ENCODE measurements at places on chromosomes 12 and 14. TPM values are rescaled to one million over a fixed set of nuclear protein-coding genes. Genes with fewer than 3 reads are reported as not detected.
A peak's percentile ranks its signal among the peaks of the same experiment; 100 is the strongest.

- H3K4me3 ChIP-seq, result no peak overlapping the region
- DNase-seq, result no peak
- no peaks in the 10 kb centered on the region for H3K36me3 ChIP-seq
- no peaks in the 10 kb centered on the region for H3K4me1 ChIP-seq
- peaks cover 2% of the 10 kb centered on the region for H3K27me3 ChIP-seq
Observed at GRCh38 chr14:58131386-58131785, 20.6 kb downstream of the ARMH4 start.

TGM1 gene
- total RNA-seq, result 2.7 TPM

DNA sequence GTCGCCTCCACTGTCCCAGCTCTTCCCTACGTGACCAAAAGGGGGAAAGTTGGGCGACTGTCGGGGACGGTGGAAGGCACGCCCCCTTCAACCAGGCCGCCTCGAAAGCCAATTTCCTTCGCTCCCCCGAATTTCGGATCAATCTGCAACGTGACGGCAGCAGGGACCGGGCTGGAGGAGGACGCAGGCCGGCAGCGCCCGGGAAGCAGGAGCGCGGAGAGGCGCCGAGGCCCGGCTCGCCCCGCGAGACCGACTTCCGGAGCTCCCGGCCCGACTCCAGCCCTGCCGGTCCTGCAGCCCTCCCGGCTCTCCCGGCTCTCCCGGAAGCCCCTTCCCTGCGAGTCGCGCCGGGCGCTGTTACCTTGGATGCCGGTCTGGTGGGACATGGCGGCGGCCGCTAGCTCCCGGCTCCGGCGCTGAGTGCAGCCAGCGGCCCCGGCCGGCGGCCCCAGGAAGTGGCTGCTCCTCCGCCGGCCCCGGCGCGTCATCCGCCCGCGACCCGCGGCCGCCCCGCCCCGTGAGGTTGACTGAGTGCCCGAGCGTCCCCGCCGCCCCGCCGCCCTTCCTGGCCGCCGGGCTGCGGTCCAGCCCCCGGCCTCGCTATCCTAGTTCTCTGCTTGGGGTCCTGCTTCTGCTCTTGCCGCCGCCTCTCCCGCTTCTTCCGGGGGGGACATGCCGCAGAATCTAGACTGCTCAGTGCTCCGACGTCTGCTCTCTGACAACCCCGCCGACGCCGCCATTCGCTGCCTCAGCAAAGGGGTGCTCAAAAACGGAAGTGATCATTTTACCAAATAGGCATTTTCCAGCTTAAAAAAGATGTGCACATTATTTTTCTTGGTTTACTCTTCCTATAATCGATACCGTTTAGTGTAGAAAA, at the start of gene TWF1:
TSS of gene TWF1 (minus strand) at position 458 of the 877 bp plus-strand sequence. CDS start at position 386, 72 bp downstream.
- peak within 1 kb of the TSS; percentile 100 for H3K27ac ChIP-seq
- peak; percentile 90 for DNase-seq
- H3K36me3 ChIP-seq, result peaks cover 16% of the 10 kb centered on the region

TMEM229B gene
- total RNA-seq, result 9.9 TPM

GRCh38 chr12:121783766-121784165, 9.7 kb downstream of the RHOF start:
- no peaks in the 10 kb centered on the region for H3K27me3 ChIP-seq
- peaks cover 68% of the 10 kb centered on the region for H3K4me1 ChIP-seq

DNA sequence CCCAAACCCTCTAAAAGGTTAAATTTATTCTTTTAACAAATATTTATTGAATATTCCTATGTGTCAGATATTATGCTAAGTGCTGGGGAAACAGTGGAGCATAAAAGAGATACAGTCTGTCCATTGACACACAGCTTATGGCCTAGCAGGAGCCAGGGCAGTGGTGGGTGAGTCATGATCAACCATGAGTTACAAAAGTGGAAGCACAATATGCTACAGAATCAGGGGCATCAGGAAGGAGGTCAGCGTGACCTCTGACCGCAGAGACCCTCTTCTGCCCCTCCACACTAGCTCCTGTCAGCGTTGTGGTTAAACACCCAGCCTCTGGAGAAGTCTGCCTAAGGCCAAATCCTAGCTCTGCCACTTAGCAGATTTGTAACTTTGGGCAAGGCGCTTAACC, 4.7 kb upstream of the PPP1R1A start:
- H3K4me1 ChIP-seq, result peaks cover 2% of the 10 kb centered on the region
- peaks cover 31% of the 10 kb centered on the region for H3K27me3 ChIP-seq
- no peaks in the 10 kb centered on the region for H3K36me3 ChIP-seq
- no peak for DNase-seq
- no peak overlapping the region for H3K4me3 ChIP-seq

DNA sequence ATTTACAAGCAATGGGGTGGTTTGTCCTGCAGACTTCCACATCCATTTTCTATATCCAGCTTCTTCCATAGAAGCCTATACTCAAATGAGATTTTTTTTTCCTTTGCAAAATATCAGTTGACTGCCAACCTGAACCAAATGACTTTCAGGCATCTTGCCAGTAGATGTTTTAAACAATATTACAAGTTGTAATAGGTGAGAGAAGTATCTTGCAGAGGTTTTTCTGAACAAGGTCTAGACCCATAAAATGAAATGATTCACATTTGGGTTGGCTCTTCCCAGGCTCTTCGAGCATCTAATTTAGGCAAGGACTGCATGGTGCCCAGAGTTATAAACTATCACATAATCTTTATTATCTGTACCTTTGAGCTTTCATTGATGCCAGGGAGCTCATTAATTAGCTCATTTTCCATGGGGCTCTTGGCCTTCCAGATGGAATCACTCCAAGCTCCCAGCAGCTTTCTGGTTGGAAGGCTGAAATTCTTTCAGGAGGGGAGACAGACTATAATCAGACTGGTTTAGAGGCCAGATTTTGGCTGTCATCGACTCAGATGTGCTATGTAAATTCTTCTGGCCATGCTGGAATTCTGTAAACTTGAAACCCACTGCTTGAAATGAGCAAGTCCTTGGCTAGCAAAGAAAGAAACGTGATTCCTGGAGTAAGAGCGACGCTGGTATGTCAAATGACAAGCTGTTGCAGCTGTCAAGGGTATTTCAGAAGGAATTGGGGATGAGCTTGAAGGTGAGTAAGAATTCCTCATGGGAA, 32.2 kb upstream of the DICER1 start:
- H3K36me3 ChIP-seq, result no peaks in the 10 kb centered on the region
- peaks cover 5% of the 10 kb centered on the region for H3K4me1 ChIP-seq
- no peak overlapping the region for H3K27ac ChIP-seq
- no peak overlapping the region for H3K4me3 ChIP-seq

- H3K27me3 ChIP-seq, result peaks cover 4% of the 10 kb centered on the region
- no peak for DNase-seq
- no peak overlapping the region for H3K4me3 ChIP-seq
- no peaks in the 10 kb centered on the region for H3K36me3 ChIP-seq
- no peaks in the 10 kb centered on the region for H3K4me1 ChIP-seq
Observed at GRCh38 chr12:34108405-34108803, 86.1 kb downstream of the ALG10 start.

DNA sequence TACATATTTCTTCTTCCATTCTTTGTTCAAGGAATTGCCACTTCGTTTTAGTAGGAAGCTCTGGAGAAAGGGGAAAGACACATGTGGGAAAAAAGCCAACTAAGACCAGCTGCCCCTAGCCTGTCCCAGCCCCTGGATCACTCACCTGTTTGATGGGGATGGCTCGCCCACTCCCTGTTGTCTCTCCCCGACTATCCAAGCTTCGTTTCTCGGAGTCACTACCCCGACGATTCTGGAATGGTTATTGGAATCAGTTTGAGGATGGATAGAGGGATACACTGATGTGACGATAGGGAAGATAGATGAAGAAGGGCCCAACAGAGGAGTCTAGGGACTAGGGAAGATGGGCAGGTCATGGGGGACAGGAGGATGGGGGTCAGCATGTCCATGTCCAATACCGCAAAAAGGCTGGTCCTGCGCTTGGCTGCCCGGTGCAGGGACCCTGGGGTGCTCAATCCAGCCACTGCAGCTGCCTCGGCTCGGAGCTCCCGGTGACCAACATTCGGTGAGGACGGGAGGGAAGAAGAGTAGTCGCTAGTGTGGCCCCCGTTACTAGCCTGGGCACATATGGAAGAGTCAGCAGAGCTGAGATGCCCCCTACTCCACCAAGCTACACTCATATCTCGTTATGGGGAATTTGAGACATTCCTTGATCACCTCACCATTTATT, 7.0 kb downstream of the AGAP2 start:
- no peaks in the 10 kb centered on the region for H3K27me3 ChIP-seq
- H3K4me1 ChIP-seq, result peaks cover 6% of the 10 kb centered on the region
- peaks cover 74% of the 10 kb centered on the region for H3K36me3 ChIP-seq

GRCh38 chr14:82667501-82667900, 1133.8 kb upstream of the SEL1L start:
- H3K4me1 ChIP-seq, result no peaks in the 10 kb centered on the region
- no peaks in the 10 kb centered on the region for H3K36me3 ChIP-seq
- no peak overlapping the region for H3K27ac ChIP-seq
- no peak overlapping the region for H3K4me3 ChIP-seq

MYH6 gene
- not detected for total RNA-seq

ARG2 gene
- total RNA-seq, result 1.6 TPM

SLC25A21 gene
- total RNA-seq, result not detected

GRCh38 chr12:69179786-69180185, 59.6 kb upstream of the CPSF6 start:
- H3K4me1 ChIP-seq, result no peaks in the 10 kb centered on the region
- H3K27me3 ChIP-seq, result peaks cover 5% of the 10 kb centered on the region
- no peak overlapping the region for H3K27ac ChIP-seq
- no peak overlapping the region for H3K4me3 ChIP-seq
- no peak for DNase-seq

DNA sequence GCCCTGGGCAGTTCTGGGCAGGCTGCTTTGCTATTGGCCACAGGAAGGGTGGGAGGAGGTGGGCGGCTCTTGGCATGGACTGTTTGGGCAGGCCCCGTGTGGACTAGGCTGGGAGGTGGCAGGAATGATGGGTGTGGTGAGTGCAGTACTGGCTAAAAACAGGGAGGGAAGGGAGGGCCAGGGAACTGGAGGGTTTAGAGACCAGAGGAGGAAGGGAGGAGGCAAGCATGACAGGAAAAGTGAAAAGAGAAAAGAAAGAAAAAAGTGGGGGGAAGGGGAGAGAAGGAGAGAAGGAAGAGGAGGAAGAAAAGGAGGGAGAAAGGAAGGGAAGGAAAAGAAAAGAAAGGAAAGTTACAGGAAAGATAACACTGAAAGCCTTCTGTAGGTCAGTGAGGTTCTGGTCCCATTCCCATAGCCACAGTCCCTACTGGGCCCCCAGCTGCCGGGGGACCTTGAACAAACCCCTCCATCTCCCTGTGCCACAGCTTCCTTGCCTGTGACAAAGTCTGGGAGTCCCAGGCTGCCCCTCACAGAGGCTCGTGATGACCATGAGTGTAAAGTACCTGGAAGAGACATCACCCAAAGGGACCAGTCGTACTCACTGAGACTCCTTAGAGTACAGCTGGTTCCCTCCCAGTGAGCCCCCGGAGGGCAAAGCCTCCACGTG, 1.1 kb upstream of the C14orf132 start:
- no peak overlapping the region for H3K27ac ChIP-seq
- H3K27me3 ChIP-seq, result peaks cover 60% of the 10 kb centered on the region
- no peak for DNase-seq
- H3K36me3 ChIP-seq, result no peaks in the 10 kb centered on the region
- H3K4me3 ChIP-seq, result no peak overlapping the region
- peaks cover 12% of the 10 kb centered on the region for H3K4me1 ChIP-seq

IL22 gene
- total RNA-seq, result not detected

DNA sequence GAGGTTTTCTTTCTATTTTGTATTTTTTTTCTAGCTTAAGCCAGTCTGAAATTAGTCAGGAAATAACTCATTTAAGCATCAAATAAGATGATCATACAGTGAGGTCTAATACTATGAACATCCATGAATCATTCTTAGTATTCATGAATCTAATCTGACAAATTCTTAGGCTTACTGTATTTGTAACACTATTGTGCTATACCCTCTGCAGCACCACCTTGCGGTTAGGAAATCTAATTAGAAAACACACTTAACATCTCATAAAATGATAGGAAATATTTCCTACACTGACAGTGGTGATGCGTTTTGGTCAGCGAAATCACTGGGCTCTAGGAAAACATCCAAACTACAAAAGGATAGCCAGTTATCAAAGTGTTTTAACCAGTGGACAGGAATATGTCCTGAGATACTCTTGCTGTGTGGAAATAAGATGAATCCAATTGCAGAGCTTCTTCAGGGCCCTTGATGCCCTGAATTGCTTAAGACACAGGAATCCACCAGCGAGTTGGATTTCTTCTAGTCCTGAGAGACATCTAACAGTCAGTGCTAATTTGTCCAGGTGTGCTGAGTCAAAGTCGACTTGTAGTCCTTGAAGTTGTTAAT, 109.3 kb upstream of the MYF6 start:
- no peak overlapping the region for H3K27ac ChIP-seq
- no peaks in the 10 kb centered on the region for H3K4me1 ChIP-seq
- H3K27me3 ChIP-seq, result no peaks in the 10 kb centered on the region

SRRM4 gene
- not detected for total RNA-seq

DNA sequence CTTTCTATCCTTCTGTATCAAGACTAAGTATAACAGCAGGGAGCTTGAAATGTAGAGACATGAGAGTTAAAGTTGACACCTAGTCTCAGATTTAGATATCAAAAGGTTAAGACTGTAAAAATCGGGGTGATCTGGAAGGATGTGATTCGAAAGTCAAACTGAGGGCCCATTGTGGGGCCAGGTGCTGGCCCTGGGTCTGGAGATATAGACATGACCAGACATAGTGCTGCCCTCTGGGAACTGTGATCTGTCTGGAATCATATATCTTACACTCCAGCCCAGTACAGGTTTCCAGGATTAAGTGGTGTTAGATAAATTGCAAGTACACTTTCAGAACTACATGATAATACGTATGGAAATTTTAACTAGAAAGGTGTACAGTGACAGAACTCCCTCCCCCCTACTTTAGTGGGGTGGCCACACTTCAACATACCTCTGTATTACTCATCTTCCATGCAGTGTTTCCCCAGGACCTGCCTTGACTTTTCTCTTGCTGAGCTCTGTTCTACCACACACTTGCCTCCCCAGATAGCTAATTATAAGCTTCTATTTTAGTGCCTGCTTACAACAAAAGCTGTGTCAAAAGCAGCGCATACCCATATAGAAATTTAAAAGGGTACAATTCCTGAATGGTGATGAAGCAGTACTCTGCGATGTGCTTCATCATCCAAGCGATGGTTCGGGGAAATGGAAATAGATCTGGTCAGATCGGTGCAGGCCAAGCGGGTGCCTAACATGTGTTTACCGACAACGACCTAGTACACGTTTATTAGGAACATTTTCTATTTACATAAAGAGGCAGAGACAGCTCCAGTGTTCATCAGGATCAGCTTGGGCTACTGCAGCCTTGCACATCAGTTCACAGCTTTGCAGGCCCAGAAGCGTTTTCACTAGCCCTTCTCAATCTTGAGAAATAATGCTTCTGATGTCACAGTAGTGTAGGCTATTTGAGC, 68.7 kb downstream of the ARF6 start:
- peaks cover 50% of the 10 kb centered on the region for H3K4me1 ChIP-seq
- H3K4me3 ChIP-seq, result no peak overlapping the region
- DNase-seq, result no peak
- H3K27me3 ChIP-seq, result no peaks in the 10 kb centered on the region

GRCh38 chr14:50545618-50546017, 13.2 kb upstream of the MAP4K5 start:
- H3K27ac ChIP-seq, result no peak overlapping the region
- no peak overlapping the region for H3K4me3 ChIP-seq
- DNase-seq, result no peak
- H3K27me3 ChIP-seq, result peaks cover 6% of the 10 kb centered on the region
- H3K36me3 ChIP-seq, result no peaks in the 10 kb centered on the region
- peaks cover 10% of the 10 kb centered on the region for H3K4me1 ChIP-seq

KRT74 gene
- not detected for total RNA-seq

ABCC9 gene
- total RNA-seq, result not detected

- peak overlapping the region; percentile 96 for H3K27ac ChIP-seq
- peak overlapping the region; percentile 95 for H3K4me3 ChIP-seq
- no peaks in the 10 kb centered on the region for H3K27me3 ChIP-seq
- peaks cover 45% of the 10 kb centered on the region for H3K4me1 ChIP-seq
Observed at GRCh38 chr14:67815573-67816225, 691 bp downstream of the ZFYVE26 start.

Measured in activated CD8-positive, alpha-beta T cell treated with anti-CD3 and anti-CD28 coated beads, Interleukin-2, amount 10 ng/mL, durations not matched to agents 7 days and 5 days (primary cell).